ENCODE measurements at places on chromosomes 16 and 17.
A peak's percentile ranks its signal among the peaks of the same experiment; 100 is the strongest.

DNA sequence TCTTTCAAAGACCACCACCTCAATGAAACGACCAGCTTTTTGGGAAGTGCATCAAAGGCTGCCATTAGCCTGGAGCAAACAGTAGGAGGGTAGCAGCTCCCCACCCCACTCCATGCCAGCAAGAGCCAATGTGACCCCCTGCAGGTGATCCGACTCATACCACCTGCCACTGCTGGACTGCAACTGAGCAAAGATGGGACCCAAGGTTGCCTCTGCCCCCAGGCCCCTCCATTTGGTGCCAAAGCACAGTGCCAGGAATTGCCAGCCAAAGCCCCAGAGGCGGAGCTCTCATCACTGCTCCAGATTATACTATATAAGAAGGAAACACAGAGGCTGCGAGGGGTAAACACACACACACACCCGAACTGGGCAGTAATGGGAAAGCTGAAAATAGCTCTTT is 8.3 kb downstream of the PITPNM3 start:
- no peak for DNase-seq

- DNase-seq: no peak
Observed at GRCh38 chr17:10705727-10706126, 8.3 kb downstream of the ADPRM start.

DNA sequence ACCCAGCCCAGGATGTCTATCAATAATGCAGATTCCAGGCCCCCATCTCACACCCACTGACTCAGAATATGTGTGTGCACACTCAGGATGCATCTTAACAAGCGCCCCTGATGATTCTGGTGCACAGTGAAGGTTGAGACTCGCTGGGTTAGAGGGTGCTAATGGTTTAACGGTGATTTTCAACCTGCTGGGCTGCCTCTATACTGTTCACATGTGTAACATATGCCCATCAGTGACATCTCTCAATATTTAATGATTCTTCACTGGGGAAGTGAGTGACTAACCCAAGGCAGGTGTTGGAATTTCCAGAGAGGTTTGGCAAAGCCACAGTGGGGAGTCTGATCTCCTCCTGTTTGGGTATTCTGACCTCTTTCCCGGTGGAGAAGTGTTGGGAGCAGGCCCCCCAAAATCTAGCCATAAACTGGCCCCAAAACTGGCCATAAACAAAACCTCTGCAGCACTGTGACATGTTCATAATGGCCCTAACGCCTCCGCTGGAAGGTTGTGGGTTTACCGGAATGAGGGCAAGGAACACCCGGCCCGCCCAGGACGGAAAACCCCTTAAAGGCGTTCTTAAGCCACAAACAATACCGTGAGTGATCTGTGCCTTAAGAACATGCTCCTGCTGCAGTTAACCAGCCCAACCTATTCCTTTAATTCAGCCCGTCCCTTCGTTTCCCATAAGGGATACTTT is 4.1 kb upstream of the DOC2B start:
- no peak for DNase-seq

DNA sequence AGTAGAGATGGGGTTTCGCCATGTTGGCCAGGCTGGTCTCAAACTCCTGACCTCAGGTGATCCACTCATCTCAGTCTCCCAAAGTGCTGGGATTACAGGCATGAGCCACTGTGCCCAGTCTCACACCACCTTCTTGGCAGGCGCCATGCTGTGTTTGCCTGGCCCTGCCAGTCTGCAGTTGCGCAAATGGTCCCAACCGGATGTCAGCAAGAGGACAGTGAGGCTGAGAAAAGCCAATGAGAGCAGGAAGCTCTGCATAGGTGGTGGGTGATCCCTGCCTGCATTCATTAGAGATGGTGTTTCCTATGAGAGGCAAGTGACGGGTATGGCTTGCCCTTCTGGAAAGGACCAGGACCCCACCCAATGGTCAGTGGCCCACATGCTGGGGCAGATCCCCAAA is 59.3 kb downstream of the PECAM1 start:
- no peak for DNase-seq

GRCh38 chr16:21638573-21638975 is 13.8 kb downstream of the IGSF6 start:
- DNase-seq: no peak

- DNase-seq: peak; percentile 75
Observed at GRCh38 chr16:58494981-58495520, 4.9 kb upstream of the NDRG4 start.

GRCh38 chr16:825341-826061 is 25.0 kb upstream of the GNG13 start:
- no peak for DNase-seq

GRCh38 chr16:16095646-16096045 is 127.6 kb downstream of the ABCC6 start:
- no peak for DNase-seq

- no peak for DNase-seq
Observed at GRCh38 chr16:49019831-49020230, 261.8 kb downstream of the CBLN1 start.

DNA sequence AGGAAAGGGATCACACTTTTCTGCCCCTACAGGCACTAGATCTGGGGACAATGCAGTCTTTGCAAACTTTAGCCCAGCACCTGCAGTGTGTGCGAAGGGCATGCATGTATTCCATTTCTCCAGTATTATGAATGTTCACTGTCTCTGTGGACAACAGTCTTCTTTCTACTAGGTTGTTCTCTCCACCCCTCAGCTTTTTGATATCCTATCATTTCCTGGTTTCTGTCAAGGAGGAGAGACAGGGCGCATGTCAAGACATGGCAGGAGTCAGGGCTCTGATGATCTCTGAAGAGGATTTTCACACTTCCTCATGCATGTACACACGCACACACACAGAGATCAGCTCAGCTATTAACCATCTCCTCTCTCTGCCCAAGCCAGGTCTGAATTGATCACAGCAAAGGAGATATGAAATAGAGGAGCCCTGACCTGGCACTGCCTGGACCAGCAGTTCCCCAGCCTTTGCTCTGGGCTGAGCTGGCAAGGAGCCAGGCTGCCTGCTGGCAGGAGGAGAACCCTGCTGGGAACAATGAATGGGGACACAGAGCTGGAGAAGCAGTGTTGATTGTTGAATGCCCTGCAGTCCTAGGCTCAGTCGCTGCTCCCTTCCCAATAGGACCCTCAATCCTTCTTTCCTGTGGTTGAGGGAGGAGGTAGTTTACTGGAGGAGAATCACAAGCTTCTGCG is 2.6 kb downstream of the GPR179 start:
- DNase-seq: no peak

All from BJ (cell line).